Stimulated activated CD4-positive, alpha-beta T cell treated with anti-CD3 and anti-CD28 coated beads, Interleukin-4, amount 100 ng/mL, for 1 hour (primary cell): ENCODE measurements at places on chromosomes 4 and X.

DNA sequence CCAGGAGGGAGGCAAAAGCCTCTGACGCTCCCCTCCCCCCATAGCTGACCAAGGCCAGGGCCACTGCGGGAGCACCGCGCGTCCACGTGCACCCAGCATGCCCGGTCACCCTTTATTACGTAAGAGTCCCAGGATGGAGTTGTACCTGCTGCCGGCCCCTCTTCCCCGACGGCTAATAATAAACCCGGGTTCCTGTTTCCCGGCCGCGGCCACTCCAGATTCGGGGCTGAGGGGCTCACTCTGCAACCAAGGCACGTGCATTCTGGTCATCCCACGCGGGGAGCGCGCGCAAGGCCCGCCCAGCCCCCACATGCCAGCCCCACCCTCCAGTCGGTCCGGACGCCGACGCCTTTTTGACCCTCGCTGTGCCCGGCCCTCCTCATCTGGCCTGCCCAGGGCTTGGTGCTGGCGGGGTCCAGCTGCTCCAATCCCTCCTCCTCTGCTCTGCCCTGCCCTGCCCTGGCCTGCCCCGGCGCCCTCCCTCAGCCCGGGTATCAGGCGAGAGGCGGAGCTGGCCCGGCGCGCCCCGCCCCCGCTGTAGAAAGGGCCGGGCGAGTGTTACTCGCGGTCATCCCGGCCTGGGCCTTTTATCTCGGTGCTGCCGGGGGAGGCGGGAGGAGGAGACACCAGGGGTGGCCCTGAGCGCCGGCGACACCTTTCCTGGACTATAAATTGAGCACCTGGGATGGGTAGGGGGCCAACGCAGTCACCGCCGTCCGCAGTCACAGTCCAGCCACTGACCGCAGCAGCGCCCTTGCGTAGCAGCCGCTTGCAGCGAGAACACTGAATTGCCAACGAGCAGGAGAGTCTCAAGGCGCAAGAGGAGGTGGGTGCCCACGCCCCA lies 2.6 kb downstream of the MID1IP1 start:
- DNase-seq = peak; percentile 65

DNA sequence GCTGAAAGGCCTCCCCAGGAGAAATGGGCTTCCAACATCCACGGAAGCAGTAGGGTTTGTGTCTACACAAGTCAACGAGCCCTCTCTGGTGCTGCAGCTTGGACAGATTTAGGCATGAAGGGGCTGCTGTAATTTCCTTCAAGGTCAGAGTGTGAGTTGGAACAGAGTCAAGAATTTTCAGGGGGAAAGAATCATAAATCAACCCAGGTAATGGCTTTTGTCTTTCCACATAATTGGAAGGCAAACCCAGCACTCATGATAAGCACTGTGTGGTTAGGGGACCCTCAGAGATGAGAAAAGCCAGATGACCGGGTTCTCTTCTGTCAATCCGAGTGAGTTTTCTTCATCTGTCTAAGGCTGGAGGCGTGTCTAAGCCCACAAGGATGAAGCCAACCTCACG lies 78.6 kb upstream of the MXRA5 start:
- DNase-seq = no peak

DNA sequence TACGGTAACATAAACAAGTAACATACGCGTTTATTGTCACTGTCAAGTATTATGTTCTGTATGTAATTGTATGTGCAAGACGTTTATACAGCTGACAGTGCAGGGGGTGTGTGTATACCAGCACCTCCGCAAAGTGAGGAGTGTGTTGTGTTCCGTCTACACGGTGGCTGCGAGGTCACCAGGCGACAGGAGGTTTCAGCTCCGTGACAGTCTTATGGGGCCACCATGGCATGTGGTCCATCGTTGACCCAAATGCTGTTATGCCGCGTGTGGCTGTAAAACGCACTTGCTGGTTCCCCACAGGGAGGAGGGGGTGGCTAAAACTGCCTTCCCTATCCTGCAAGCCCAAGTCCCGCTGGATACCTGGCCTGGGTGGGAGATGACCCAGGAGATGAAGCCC lies 25.0 kb downstream of the NSG1 start:
- DNase-seq = no peak

DNA sequence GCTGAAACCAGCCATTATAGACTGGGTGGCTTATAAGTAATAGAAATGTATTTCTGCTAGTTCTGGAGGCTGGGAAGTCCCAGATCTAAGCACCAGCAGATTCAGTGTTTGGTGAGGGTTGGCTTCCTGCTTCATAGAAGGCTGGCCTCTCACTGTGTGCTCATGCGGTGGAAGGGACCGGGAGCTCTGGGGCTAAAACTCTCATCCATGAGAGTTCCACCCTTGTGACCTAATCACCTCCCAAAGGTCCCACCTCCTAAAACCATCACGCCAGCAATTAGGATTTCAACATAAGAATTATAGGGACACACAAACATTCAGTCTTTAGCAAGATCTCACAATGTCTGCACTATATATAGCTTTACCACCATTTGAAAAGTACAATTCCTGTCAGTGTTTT lies 215.2 kb downstream of the CBR4 start:
- no peak for DNase-seq

DNA sequence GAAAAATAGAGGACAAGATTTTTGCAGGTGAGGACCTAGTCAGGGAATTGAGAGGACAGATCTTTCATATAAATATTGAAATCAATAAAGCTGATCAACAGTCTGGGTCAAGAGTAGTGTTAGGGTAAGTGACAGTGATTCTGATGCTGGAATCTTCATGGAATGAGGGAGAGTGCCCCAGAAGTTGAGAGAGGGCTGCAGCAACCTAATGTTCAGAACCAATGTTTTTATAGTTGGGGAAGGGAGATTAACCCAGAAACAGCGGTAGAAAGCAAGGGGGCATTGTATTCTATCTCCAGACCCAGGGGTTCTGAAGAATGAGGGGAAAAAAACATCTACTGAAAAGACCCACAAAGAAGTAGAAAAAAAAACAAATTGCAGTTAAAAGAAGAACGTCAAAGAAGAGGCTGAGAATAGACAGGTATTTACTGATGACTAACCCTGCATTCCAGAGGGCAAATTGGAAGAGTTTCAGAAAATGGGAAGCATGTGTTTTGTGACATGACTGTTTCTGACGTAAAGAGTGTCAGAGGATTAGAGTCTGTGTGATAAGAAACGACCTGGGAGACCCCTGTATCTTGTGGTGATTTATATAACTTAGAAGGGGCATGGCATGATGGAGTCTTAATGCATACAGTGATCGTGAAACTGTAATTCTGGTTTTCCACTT lies 819.6 kb upstream of the EPHA5 start:
- no peak for DNase-seq

DNA sequence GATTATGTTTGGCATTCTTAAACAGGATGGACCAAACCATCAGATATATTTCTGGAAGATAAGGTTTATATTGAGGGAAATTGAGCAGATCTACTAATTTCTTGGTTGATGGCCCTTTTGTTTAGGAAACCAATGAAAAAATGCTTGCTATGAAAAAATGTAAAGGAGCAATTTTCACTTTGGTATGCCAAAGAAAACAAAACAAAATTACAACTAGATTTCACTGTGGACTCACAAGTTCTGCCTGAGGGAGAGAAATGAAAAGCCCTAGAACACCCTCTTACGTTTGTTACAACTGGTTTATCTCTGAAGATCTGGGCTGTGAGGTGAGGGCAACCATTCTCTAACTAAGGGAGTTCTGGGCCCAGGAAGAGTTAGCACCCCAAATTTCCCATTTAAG lies 122.5 kb upstream of the IL15 start:
- no peak for DNase-seq
